ENCODE measurements at places on chromosomes 3 and 15.

- no peak for DNase-seq
Measured at GRCh38 chr3:143045639-143046038, 44.3 kb downstream of the U2SURP start.

GRCh38 chr3:14775011-14775410 is 43.8 kb upstream of the FGD5 start:
- DNase-seq, result no peak

DNA sequence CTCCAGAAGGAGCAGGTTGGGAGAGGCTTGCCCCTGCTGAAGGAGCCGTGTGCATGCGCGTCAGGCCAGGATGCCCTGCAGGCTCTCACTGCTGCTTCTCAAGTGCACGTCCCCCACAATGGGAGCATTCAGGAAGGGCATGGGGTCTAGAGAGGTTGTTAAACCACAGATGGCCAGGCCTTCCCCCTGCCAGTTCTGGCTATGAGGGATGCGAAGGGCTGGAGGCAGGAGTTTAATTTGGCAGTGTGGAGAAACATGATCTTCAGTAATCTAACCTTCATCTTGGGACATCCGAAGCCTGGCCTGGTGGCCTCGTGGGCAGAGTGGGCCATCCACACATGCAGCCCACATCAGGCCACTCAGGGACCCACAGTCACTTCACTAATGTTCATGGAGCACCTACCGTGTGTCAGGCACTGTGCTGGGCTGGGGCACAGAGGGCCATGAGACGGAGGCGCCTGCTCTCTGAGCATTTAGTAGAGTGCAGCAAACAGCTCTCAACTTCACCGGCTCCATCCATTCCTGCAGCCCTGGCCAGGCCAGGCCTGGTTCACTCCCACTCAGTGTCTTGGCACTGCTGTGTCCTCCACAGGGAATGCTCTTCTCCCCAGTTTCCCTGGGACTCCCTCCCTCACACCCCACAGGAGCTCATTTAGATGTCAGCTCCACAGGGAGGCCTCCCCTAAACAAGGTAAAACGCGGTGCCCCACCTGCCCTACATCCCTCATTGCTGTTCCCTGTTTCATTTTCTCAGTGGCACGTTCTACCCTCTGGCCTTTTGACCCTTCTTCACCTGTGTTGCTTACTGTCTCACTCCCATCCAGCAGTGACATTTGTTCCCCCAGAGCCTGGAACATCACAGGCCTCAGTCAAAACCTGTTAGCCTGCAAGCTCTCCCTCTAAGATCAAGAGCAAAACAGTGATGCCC is 4.0 kb downstream of the CFAP100 start:
- no peak for DNase-seq

- DNase-seq, result no peak
Measured at GRCh38 chr3:122318620-122319019, 6.4 kb upstream of the CSTA start.

- no peak for DNase-seq
Measured at GRCh38 chr15:50685191-50685975, 1.2 kb downstream of the TRPM7 start.

- DNase-seq, result no peak
Measured at GRCh38 chr3:48371651-48372376, at the start of gene FBXW12. TSS of gene FBXW12 (plus strand) at chr3:48372219. CDS start at chr3:48372768, 549 bp downstream.

DNA sequence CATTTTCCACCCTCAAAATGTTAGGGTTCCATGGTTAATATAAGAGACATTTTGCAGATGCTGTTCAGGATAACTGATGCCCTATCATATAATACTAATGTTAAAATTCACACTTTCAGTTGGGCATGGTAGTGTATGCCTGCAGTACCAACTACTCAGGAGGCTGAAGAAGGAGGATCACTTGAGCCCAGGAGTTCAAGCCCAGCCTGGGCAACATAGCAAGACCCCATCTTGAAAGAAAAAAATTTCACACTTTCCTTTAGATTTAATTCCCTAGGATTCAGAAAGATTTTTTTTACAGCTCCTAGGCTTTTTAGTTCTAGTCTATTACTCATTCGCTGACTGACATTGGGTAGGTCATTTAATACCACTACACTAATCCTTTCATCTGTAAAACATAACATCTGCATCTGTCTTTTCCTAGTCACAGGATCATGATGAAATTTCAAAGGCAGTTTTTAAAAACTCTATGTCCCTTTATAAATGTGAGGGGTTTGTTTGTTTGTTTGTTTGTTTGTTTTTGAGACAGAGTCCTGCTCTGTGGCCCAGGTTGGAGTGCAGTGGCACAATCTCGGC is 103.7 kb downstream of the MYO5A start:
- DNase-seq, result no peak

- DNase-seq, result no peak
Measured at GRCh38 chr3:21791356-21791755, 40.3 kb upstream of the ZNF385D start.

GRCh38 chr3:42871592-42872196 is 4.0 kb downstream of the CYP8B1 start:
- no peak for DNase-seq

- no peak for DNase-seq
Measured at GRCh38 chr3:125168711-125169393, 43.7 kb downstream of the SLC12A8 start.

DNA sequence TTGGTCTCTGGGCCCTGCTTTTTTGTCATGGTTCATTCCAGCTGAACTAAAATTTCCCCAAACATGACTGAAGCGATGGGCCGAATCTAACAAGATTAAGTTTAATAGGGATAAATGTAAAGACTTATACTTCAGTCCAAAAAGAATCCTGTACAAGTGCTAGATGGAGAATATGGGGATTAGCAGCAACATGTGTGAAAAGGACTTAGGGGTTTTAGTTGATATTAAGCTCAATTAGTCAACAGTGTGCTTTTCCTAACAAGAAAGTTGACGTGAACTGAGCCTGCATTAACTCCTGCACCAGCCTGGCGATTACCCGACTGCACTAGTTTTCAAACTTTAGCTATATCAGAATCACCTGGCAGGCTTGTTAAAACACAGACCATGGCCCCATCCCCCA is 61.0 kb upstream of the BBX start:
- no peak for DNase-seq

DNA sequence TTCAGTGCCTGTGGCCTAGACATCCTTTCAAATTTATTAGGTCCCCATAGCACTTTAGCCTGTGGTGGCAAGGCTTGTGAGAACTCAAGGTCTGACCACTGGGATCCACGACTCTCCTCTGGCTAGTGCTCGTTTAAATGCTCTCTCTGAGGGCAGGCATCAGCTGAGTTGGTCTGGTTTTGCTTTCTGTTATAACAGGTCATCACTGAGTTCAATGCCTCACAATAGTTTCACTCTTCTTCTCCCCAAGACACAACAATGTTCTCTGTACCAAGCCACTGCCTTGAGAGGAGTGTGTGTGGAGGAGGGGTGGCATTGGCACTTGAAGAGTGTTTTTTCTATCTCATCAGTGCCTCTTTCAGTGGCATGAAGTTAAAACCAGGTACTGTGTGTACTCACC is 7.6 kb downstream of the OR5K4 start:
- no peak for DNase-seq

DNA sequence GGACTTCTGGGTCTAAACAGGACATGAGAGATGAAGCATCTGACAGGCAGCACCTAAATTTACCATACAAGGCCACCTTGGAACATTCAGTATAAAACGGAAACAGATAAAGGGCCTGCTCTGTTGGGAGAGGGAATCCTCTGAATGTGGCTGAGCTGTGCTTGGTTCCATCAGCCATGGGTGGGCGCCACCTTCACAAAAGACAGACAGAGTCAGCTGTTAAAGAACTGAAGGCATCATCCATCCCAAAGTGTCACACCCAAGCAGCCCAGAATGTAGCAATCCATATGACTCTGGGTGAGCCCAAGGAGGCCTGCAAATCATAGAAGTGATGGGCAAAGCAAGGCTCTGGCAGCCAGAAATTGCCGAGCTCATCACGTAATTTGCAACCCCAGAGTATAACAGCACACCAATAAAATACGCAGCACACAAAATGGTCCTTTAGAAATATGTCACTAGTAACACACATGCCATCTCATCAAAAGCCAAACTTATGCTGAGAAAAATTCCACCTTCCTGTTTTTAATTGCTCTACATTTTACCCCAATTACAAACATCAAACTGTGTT is 24.8 kb upstream of the RBP1 start:
- DNase-seq, result no peak

DNA sequence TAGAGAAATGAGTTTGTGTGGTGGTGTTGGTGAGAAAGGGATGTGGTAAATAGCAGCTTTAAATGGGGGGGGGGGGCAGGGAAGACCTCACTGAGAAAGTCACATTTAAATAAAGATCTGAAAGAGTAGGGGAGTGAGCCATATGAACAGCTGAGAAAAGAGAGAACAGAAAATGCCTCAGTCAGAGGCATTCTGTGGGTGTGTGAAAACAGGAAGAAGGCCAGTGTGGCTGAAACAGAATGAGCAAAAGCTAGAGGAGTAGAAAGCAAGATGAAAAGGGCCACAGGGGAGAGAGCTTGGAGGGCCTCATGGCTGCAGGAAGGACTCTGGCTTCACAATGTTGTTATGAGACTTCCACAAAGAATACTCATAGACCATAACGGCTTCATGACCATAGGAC is 783.3 kb downstream of the ZPLD1 start:
- DNase-seq, result no peak

GRCh38 chr15:89333959-89334509 is 590 bp downstream of the POLG start:
- no peak for DNase-seq

- no peak for DNase-seq
Measured at GRCh38 chr3:112011376-112011940, 12.7 kb downstream of the TAGLN3 start.

- DNase-seq, result no peak
Measured at GRCh38 chr3:94593526-94594150, 530.8 kb downstream of the NSUN3 start.

- no peak for DNase-seq
Measured at GRCh38 chr3:117734496-117734895, 1024.9 kb downstream of the TUSC7 start.

GRCh38 chr3:170603770-170604510 is 18.1 kb upstream of the SLC7A14 start:
- no peak for DNase-seq

DNA sequence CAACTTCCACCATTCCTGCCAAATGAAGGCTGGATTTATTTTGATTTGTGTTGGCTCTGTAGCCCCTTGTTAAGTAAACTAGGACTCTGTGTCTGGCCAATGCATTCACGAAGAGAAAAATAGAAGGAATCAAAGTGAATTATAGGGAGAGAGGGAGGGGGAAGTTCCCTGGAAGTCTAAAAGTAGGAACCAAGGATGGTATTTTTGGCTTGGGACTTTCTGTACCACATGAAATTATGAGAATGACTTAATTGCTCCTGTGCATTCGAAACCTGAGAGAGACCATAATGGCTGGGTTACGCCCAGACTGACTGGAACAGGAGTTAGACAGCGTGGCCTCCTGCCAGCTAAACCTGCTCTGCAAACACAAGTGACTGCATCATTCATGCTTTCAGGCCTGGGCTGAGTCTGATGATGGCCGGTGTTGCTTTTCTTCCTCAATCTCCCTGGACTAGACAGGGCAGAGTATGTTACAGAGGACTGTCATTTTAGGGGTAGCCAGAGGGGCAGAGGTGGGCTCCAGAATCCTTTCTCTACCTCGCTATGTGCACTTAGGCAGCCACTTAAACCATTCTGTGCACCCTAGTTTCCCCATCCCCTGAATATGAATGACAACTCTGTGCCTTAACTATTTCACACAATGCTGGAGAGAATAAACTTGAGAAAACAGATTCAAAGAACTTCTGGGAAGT is 58.9 kb downstream of the MYO1E start:
- peak; percentile 90 for DNase-seq

DNA sequence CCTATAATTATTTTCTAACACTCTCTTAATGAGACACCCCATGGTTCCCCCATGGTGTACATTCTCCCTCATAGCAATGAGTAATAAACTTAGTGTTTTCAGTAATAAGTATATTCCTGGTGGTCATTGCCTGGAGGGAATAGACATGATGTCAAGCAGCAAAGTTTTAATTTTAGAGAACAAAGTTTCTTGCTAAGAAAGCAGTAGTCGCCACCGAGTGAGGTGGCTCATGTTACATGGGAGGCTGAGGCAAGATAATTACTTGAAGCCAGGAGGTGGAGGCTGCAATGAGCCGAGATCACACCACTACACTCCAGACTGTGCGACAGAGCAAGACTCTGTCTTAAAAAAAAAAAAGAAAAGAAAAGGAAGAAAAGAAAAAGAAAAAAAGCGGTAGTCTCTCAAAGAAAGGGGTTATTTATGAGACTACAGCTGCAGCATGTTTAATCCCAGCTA is 2.4 kb upstream of the ELP6 start:
- DNase-seq, result no peak

- DNase-seq, result no peak
Measured at GRCh38 chr15:48498828-48499227, 146.7 kb downstream of the FBN1 start.

DNA sequence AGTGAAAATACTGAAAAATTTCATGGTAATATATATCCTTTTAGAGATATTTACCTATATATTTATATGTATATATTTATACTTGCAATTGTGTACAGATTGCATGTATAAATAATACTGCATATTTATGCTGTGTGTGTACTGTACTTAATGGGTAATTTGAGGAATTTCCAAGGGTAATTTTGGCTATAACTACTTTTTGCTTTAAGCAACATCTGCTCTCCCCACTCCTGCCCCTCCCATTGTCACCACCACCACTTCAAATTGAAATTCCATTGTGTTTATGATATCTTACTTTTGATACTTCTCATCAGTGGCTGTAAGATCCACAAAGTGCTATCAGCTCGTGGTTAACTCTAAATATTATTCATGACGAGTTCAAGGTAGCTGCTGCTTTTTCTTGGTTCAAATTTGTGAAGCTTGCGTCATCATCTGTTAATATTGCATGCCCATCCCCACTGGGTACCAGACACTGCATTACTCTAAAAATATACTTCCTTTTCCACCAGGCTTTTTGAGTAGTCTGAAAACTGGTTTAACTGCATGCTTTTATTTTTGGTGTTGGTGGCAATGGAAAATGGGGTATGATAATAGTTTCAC is 91.7 kb upstream of the MITF start:
- no peak for DNase-seq

GRCh38 chr3:189041482-189042090 is 130.2 kb upstream of the TPRG1 start:
- DNase-seq, result peak; percentile 61

Measured in mucosa of descending colon (tissue), 3 donors.